A673 (cell line): ENCODE measurements at places on chromosomes 5 and 9.

GRCh38 chr9:106613250-106613737 is 249.7 kb upstream of the ZNF462 start:
- no peak for DNase-seq

DNA sequence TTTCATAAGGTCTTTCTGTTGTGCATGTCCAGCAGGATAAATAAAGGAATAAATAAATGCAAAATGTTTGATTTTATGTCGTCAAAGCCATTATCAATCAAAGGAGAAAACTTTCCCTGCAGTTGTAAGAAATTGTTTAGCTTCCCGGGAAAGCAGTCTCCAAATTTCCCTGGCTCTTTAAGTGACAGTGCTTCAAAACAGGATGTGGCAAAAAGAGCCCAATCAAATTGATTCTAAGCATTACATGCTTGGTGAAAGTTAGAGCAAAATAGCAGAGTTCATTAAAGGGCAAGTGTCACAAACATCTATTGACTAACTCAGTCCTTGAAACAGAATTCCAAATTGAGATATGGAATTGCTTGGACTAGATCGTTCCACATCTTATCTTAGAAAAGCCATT is 704.1 kb downstream of the PRELID2 start:
- DNase-seq, result peak; percentile 1

DNA sequence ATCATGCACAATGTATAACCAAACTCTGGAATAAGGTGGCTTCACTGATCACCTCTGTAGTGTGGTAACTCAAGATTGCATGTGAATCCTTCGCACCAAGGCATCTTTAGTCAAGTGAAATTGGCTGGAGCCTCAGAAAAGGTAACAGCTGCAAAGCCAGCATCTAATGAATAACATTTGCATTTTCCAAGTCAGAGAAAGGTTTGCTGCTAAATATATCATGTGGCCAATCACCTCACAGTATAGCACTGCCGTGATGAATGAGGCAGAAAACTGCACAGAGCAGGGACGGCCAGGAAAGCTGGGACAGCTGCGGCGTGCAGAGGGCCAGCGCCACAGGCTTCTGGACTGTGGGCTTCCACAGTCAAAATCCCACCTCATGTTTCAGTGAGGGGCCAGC is 18.5 kb downstream of the MRPS27 start:
- no peak for DNase-seq

DNA sequence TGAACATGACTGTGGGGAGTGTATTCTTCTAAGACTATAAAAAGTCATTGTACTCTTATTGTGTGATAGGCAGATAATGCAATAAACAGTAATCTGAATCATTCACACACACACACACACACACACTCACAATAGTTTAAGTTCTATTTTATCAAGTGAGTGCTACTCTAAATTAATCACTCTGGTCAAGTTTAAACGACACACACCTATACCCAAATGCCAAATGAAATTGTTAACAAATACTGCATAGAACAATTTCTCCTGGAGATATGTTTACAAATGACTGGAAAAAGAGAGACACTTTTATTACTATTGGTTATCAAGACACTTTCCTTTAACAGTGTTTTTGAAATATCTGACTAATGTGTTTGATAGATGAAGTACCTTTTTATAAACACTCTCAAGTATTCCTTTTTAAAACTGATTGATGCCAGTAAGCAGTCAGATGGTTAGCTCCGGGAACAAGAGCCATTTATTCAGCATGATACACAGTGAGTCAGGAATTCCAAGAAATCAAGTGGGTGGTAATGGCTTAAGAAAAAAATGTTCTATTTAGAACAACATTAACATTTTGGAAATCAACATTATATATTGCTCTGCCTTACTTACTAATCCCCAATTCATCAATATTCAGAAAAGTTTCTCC is 521.6 kb upstream of the ST8SIA4 start:
- no peak for DNase-seq

DNA sequence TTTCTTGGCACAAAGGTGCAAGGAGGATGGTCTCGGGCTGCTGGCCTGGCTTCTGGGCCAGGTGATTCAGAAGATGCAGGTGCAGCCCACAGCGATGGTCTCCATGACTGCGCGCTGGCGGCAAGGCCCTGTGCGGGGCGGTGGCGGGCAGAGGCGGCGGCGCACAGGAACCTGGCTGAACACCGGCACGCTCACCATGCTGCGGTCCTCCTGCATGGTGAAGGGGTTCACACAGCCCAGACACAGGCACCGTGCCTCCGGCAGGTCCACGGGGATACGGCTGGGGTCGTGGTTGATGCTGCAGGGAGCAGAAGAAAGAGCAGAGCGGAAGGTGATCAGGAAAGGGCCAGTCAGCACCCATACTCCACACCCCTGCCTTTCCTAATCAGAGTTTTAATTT is 4.8 kb downstream of the IL17B start:
- DNase-seq, result no peak

- no peak for DNase-seq
Measured at GRCh38 chr5:172695232-172696054, 54.4 kb downstream of the NEURL1B start.

DNA sequence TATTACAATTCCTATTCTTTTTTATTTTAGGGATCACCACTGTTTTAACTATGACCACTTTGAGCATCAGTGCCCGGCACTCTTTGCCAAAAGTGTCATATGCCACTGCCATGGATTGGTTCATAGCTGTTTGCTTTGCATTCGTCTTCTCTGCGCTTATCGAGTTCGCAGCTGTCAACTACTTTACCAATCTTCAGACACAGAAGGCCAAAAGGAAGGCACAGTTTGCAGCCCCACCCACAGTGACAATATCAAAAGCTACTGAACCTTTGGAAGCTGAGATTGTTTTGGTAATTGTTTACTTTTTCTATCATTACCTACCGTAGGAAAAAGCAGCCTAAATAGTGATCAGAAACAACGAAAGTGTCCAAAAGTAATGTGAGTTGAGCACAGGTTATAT is 6.4 kb downstream of the GABRA6 start:
- no peak for DNase-seq

DNA sequence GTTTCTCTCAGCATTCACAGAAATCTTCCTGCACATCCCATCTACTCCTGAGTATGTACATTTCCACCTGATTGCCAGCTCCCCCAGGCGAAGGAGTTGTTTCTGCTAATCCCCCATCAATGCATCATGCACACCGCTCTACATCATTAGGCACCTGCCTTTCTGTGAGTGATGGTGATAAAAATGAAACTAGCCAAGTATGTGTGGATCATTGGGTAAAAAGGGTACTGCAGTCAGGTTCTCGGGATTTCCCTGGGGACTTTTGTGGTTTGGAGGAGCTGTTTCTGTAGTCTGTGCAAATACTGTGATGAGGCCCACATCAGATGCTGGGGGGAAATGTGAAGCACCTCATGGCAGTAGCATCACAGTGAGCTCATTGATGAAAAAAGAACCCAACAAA is 30.4 kb downstream of the CAMK4 start:
- no peak for DNase-seq

- no peak for DNase-seq
Measured at GRCh38 chr5:109223531-109223930, 186.2 kb downstream of the PJA2 start.

DNA sequence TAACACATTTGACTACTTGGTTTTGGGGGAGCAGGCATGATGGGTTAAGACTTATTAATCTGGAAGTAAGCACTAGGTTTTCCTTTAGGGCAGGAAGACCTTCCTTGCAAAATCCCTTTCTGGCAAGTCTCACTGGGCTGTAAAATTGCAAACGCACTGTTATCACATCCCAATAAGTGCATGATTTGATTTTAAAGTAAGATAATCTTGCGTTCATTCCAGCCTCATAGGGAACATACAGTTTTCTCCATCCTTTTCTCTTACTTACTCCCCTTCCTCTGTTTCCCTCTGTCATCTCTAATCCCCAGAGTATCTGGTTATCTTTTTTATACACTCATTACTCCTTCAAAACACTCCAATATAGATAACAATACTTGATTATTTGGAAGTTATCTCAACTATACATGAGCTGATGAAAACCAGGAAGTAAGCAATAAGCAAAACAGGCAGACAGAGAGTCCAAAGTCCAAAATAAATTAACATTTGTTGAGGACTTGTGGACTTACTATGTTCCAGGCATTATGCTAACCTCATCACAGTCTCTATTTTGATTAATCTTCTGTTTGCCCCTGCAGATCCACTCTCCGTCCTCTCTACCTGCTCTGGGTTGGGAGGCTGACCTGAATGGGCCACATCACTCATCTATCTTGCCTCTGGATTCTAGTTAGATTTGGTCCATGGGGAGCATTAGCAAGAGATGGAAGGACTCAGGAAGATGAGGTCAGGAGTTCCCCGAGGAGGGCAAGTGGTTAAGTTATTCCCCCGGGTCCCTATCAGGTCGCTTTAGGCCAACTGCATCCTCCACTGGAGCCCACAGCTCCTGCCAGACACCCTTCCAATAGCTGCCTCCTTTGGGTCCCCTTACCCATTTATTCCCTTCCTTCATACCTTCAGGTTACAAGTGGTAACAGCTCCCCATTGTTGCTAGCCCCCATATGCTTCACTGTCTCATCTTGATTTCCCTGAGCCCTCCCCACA is 60.2 kb downstream of the SLC22A5 start:
- DNase-seq, result no peak

- peak; percentile 25 for DNase-seq
Measured at GRCh38 chr5:18553269-18553668, 919.0 kb downstream of the TAF11L14 start.
